ENCODE measurements at places on chromosomes 6 and 20.

- DNase-seq, result no peak
Observed at GRCh38 chr6:23413327-23414050, 712.5 kb upstream of the NRSN1 start.

DNA sequence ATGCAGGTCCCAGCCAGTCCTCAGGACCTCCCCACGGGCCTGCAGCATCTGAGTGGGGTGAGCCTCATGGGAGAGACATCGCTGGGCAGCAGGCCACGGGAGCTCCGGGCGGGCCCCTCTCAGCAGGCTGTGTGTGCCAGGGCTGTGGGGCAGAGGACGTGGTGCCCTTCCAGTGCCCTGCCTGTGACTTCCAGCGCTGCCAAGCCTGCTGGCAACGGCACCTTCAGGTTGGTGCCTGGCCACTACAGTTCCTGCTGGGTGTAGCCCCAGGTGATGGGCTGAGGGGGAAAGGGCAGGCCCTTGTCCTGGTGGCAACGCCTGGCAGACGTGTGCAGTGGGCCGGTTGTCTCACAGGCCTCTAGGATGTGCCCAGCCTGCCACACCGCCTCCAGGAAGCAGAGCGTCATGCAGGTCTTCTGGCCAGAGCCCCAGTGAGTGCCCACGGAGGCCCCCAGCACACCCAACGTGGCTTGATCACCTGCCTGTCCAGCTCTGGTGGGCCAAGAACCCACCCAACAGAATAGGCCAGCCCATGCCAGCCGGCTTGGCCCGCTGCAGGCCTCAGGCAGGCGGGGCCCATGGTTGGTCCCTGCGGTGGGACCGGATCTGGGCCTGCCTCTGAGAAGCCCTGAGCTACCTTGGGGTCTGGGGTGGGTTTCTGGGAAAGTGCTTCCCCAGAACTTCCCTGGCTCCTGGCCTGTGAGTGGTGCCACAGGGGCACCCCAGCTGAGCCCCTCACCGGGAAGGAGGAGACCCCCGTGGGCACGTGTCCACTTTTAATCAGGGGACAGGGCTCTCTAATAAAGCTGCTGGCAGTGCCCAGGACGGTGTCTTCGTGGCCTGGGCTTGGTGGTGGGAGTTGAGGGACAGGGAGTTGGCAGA is 787 bp upstream of the TNFRSF6B start:
- DNase-seq, result no peak

DNA sequence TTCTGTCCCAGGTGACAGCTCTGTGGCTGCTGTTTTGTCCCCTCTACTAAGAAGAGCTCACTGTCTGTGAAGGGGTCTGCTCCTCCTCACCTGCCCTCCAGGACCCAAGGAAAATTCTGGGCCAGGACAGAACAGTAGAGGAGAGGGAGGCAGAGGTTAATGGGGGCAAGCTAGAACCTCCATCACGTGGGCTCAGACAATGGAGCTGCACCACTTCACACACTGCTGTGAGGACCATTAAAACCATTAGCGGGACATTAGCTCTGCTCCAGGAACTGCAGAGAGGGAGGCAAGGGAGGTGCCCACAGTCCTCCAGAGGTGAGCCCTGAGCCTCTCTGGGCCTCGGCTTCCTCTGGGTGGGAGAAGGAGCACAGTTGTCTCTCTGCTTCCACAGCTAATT is 78.4 kb downstream of the NOL4L start:
- no peak for DNase-seq

DNA sequence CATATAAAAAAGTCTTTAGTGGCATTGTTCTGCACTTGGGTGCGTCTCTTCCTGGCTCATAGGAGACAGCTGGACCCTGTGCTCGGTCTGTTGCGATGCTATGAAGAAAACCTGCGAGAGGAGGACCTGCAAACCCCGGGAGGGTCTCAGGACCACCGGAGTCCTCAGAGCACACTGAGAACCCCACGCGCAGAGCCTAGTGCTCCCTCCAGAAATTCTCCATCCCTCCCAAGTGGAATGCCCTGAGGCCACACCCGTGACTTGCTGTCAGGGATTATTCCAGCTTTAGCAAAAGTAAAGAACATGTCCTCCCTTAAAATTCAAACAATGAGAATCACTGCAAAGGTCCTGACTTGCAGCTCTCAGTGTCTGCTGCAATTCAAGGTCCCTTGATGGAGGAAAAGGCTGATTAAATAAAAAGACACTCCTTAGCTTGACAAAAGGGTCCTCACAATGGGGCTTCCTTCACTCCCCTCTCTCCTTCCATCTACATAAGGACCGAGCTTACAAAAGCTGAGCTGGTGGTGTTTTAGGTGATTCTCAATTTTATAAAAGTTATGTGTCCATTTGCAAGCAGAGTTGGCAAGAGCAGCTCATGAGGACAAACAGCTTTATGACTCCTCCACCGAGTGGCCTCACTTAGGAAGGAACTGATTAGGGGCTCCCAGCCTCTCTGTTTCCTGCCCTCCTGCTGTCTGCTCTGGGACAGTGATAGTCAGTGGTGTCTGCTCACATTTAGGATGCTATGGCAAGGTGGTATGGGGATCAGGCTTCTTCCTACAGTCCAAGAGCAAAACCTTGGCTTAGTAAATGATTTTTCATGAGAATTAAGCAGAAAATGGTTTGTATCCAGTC is 97.0 kb downstream of the RAMACL start:
- no peak for DNase-seq

DNA sequence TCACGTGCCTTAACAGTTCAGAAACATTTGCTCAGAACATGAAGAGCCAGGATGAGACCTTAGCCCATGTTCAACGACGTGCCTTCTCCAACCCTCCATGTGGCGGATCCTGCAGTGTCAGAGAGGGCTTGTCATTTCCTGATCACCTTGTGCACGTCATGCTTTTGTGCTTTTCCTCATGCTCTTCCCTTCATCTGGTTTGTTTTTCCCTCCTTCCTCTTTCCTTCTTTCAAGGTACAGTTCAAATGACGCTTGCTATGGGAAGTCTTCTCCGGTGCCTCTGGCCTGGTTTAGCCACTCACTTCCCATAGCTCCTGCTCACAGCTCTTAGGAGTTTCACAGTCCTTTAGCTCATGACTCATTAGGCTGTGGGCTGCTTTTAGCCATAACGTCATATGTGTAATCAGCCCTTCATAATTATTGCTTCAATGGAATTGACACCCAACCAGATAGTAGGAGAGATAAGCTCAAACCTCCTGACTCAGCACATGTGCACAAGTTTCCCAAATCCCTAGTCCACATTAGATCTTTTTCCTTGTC is 102.7 kb upstream of the CNKSR3 start:
- DNase-seq, result no peak

DNA sequence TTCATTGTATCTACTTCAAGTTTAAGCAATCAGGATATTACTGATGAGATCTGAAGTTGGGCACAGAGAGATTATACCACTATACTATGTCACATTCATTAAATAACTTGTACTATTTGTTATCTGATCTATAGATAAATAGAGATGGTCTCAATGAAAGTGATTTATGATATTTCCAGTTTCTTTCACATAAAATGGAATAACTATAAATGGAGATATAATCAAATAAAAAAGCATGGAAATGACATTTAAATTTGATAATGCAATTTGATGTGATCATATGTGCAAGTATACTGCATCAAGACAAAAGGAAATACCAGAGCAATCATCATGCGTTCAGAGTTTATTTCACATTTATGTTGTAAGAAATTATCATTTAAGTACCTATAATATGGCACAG is 368.9 kb downstream of the PKHD1 start:
- no peak for DNase-seq

GRCh38 chr6:112802144-112802543 is 455.0 kb downstream of the RFPL4B start:
- DNase-seq, result no peak

- DNase-seq, result no peak
Observed at GRCh38 chr6:8545336-8545735, 110.0 kb upstream of the SLC35B3 start.

DNA sequence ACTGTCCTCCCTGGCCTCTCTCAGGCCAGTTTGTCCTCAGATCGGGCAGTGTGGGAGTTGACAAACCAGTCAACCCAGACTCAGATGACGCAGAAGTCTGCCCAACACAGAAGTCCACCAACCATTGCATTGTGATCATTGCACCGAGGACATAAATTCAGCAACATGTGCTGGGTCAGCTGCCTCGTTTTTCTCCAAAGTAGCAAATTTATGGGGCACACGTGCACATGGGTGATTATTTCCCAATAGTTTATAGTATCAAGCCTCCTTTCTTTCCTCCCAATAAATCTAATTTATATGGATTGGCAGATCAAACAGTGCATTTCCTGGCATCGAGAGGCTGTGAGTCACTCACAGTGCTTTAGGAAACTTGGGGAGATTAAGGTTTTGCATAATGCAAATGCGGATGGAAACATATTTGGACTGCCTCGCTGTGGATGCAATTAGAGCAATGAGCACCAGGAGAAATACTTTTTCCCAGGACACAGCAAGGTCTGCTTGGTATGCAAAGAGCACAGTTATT is 413.7 kb upstream of the SULF2 start:
- DNase-seq, result no peak

GRCh38 chr6:40957616-40958492 is 81.2 kb downstream of the UNC5CL start:
- no peak for DNase-seq

DNA sequence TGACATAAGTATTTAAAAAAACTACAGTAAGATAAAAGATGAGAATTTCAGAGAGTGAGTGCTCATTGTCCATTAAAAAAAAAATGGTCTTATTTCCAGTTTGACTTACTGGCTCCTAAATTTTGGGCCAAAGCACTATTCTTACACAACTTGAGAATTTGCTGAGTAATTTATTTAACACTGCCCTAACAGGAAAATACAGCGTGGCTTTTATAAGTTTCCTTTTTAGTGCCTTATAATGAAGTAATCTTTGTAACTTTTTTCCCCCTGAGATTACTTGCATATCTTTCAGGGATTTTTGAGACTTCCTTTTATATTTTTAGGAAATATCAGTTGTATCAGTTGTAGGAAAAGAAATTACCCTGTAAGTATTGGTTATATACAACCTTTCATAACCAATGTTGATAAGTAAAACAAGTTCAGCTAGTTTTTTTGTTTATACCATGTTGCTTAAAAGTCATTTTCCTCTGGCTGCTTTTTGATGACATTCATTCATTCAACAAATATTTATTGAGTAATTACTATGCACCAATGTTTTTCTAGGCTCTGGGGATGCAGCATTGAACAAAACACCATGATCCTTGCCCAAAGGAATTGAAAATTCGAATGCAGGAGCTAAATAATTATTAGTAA is 106.4 kb upstream of the SGK1 start:
- no peak for DNase-seq

DNA sequence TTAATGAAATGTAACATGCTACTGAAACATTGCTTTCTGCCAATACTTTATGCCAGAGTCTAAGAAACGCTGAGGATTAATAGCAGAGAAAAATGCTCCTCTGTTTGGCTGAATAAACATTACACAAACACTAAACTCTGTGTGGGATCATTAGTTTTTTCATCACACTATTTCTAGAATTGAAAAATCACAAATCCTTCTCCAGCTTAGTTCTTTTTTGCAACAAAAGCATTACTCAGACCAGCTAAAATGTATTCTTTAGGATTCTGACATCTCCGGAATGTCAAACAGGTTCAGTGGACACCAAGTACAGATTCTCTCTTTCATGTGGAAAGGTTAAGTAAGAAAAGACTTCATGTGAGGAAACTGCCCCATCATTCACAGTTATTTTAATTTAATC is 226.9 kb downstream of the SIM1 start:
- DNase-seq, result no peak

- no peak for DNase-seq
Observed at GRCh38 chr6:108689272-108690161, 128.8 kb downstream of the FOXO3 start.

- no peak for DNase-seq
Observed at GRCh38 chr20:47609001-47609400, 107.3 kb downstream of the NCOA3 start.

- DNase-seq, result no peak
Observed at GRCh38 chr6:142339113-142339512, 37.3 kb downstream of the ADGRG6 start.

GRCh38 chr6:62285612-62286469 is at the start of gene KHDRBS2:
Gene KHDRBS2 (minus strand): TSS chr6:62286225.
- DNase-seq, result peak; percentile 91

DNA sequence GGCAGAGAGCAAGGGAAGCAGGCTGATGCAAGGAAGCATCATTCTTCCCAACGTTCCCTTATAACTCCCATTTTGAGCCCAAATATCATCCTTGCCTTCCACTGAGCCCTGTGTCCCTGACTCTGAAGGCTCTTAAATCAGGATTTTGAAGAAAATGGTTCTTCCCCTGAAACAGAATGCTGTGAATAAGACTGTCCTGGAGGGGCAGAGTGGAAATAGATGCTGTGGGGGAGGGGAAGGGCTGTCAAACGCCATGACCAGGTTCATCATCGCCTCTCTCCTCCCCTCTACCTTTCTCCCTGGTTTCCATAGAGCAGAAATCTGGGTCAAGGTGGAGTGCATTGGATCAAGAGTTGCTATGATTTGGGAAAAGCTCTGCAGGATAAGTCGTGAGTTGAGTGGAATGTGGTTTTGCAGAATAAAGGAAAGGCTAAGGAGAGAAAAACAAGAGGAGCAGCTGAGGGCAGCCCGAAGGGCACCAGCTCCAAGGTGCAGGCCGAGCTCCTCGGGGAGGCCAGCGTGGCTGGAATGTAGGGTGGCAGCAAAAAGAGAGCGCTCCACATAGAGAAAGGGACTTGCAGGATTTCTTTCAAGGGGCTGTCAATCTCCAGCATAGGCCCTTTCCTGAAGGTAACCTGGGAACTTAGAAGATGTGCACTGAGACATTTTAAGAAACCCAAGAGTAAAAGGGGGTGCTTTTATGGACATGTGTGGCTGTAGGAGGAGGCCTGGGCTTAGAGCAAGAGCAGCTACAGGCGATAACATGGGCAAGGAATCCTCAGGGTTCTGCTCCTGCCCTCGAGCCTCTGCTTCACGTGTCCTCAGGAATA is 120.8 kb upstream of the CDYL start:
- no peak for DNase-seq

GRCh38 chr20:53161473-53161872 is 189.3 kb downstream of the TSHZ2 start:
- DNase-seq, result peak; percentile 55

DNA sequence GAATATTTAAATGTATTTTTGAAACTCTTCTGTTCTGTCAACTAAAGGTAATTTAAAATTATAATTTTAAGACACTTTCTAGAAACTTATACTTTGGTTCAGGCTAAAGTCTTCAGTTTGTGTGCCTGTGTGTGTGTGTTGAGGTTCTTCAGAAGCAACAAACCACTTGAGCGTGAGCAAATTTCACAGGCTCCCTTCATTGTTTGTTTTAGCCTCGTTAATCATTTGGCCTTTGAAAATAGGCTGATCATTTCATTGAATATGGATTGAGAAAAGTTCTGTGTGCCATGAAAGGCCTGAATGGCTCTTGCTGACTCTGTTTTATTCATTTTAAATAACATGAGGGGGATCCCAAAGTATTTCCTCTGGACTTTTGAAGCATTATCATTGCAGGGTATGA is 420.1 kb downstream of the CDKAL1 start:
- DNase-seq, result no peak

DNA sequence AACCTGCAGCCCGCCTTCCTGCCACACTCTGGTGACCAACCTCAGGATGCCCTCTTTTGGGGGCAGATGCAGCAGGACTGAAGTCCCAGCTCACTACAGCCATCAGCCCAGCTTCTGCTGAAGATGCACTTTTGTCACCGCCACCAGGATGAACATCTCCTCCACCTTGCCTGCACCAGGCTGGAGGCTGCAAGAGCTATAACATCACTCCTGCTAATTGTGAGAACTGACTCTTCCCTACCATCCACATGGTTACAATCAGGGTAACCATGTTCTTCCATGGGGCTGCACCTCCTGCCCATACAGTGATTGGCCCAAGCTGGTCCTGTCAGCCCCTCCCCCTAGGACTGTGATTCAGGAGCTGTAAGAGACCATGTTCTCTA is 2.0 kb upstream of the ACTL10 start:
- DNase-seq, result no peak

- DNase-seq, result no peak
Observed at GRCh38 chr20:58268936-58269619, 40.4 kb upstream of the RAB22A start.
